ENCODE measurements at places on chromosomes 6 and 20.

GRCh38 chr6:163708466-163708865 lies 293.9 kb downstream of the QKI start:
- no peak for DNase-seq

DNA sequence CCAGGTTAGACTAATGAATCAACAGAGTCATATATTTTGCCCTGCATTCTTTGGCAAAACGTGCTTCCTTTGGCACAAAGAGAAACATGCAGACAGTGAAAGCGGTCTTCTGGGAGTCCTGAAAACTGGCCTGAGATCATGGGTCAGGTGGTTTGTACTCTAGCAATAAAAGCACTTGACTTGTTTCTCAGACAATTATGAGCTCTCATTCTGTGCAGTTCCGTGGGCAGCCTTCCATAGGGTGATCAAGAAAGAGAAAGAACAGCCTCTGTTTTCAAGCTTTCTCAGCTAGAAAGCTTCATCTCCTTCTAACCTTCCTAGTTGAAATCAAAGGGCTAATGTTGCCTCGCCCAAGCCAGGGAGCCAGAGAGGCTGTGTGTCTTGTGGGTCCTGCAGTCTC lies 62.7 kb upstream of the ISM1 start:
- no peak for DNase-seq

- no peak for DNase-seq
These were observed 155.3 kb downstream of the DHX35 start for GRCh38 chr20:39117491-39117890.

DNA sequence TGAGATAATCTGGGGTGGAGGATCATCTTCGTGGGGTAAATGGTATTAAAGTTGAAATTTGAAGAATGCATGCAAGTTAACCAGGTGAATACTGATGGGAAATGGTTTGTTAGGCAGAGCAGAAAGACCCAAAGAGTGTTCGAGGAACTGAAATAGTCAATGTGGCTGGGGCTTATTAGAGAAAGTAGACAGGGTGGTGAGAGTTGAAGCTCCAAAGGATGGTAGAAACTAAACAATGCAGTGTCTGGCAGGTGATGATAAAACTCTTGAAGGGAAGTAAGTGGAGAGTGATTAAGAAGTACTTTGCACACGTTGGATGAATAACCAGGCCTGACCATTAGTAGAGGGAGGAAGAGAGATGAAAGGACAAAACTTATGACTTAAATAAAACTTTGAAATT lies 39.8 kb upstream of the CENPW start:
- no peak for DNase-seq

GRCh38 chr6:138222901-138223546 lies 4.7 kb upstream of the PBOV1 start:
- DNase-seq = no peak

DNA sequence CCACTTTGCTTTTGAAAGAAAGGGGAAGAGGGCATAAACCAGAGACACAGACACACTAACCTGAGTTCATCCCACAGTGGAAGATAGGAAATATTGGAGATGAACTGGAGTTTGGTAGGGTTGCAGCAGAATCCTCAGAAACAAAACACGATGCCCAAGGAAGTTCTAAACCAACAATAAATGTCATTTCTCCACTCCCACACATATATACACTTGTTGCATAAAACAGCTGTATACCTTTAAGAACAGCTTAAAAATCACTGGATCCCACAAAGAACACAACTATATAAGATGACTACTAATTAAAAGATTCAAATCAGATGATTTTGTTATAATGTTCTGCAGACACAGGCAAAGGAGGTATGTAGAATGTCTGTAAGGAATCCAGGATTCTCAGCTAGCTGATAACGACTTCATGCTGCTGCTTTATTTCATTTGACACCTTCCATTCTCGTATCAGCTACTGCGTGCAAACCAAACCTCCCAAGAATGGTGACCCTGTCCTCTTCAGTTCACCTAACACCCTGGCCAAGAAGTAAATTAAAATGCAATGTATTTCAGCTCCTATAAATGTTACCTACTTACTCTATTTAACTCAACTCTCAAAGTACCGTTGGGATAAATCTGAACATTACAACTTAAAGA lies 14.3 kb downstream of the KIF13A start:
- DNase-seq = no peak

- no peak for DNase-seq
These were observed 284.1 kb upstream of the PLN start for GRCh38 chr6:118263921-118264486.

DNA sequence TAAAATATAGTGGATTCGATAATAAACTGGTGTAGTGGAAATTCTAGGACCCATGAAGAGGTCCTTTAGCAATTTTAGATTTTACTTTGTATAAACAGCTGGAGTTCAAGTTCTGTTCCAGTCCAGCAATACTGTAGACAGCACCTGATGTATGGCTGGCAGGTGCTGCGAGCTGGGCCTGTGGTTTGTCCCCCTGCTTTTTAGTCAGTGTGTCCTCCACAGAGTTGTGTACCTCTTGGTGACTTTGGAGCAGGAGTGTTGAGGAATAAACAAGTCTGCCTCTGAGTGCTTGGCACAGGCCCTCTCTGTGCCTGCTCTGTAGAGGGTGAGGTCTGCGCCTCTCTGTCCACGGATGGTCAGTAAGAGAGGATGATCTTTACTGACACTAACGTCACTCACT lies 13.8 kb downstream of the STX16 start:
- DNase-seq = no peak

- DNase-seq = no peak
These were observed 59.0 kb downstream of the PPP1R14C start for GRCh38 chr6:150201772-150202329.

- no peak for DNase-seq
These were observed 14.6 kb downstream of the KHDC1 start for GRCh38 chr6:73248192-73248903.

- DNase-seq = no peak
These were observed 162.4 kb downstream of the CD109 start for GRCh38 chr6:73858376-73858775.

- no peak for DNase-seq
These were observed 251.9 kb downstream of the EPM2A start for GRCh38 chr6:145483191-145483996.

GRCh38 chr20:58389324-58389967 lies 417 bp downstream of the VAPB start:
- no peak for DNase-seq

DNA sequence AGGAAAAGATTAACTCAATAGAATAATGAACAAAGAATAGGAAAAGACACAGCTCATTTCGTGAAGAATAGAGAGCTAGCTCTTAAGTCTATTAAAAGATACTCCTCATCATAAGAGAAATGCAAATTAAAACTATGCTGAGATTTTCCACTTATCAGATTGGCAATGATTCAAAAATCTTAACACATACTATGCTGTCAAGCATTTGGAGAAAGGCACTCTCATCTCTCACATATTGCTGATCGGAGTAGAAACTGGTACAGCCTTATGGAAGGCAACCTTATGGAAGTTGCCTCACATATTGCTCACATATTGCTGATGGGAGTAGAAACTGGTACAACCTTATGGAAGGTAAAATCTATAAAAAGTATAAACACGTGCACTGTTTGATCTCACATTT lies 21.4 kb upstream of the PLAGL1 start:
- no peak for DNase-seq

DNA sequence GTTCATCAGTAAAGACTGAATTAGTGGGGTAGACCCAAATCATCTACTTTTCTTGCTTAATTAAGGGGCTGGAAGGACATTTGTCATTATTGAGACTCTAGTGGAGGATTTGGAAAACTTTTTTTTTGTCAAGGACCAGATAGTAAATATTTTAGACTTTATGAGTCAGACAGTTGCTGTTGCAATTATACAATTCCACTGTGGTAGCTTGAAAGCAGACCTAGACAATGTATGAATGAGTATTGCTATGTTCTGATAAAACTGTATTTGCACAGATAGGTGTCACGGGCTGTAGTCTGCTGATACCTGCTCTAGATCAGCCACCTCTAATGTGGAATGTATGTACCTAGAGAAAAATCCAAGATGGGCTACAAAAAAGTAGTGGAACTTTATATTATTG lies 175.0 kb downstream of the CARMIL1 start:
- DNase-seq = no peak

- no peak for DNase-seq
These were observed 59.2 kb upstream of the FOXO3 start for GRCh38 chr6:108501559-108501958.

GRCh38 chr6:137623293-137623692 lies 129.1 kb upstream of the OLIG3 start:
- DNase-seq = no peak

DNA sequence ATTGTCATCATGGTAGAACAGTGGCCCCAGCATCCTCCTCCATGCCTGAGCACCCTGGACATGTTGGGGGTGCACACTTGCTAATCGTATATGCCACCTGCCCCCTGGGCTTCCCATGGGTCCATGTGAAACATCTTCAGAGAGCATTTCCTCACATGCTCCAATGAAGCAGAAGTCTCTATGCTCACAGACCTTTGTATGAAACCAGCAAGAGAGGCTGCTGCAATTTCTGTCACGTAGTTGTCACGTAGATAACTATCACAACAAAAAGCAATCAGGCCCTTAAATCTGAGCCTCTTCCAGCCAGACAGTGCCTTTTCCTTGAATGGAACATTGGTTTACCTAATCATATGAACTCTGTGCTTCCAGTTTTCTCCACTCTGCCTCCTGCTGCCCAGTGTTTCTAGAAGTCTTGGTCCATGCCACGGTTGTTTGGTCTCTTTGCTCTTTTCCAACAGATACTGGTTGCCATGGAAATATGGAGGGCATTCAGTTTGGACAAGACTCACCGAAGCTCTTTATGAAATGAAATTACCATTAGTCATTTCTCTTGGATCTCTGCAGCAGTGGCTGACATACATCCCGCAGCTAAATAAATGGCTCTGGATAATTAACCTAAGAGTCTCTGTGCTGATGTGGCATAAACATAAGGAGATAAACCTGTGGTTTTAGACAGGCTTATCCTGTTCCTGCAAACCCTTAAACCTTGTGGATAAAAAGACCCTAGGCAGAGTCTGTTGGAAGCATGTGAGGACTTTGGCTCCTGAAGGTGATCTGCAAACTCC lies 172.8 kb upstream of the SYNDIG1 start:
- no peak for DNase-seq

GRCh38 chr6:167855825-167856425 lies 29.2 kb downstream of the AFDN start:
- no peak for DNase-seq

GRCh38 chr6:118667988-118668387 lies 16.6 kb upstream of the CEP85L start:
- DNase-seq = no peak

- DNase-seq = no peak
These were observed 222.6 kb downstream of the SOD2 start for GRCh38 chr6:159470397-159470796.

- no peak for DNase-seq
These were observed 58.6 kb downstream of the LIN28B start for GRCh38 chr6:105015482-105015881.

- DNase-seq = no peak
These were observed 86.9 kb downstream of the COL21A1 start for GRCh38 chr6:56160489-56160888.

DNA sequence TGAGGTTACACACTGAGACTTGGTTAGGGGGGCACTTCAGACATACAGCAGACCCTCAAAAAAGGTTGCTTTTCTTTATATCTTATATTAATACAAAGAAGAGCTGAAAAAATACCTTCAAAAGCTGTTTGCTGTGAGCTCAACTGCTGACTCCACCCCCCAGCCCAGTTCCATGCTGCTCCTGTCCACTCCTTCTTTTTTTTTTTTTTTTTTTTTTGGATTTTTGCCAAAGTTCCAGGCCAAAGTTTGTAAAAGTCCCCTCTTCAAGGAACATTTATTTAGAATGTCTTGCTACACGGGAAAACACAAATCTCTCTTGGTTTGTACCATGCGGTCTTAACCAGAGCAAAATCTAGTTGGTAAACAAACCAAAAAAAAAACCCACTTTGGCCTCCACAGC lies 85.3 kb upstream of the AKAP12 start:
- no peak for DNase-seq

- DNase-seq = no peak
These were observed 42.3 kb downstream of the TMC2 start for GRCh38 chr20:2578475-2579192.

- DNase-seq = no peak
These were observed 11.0 kb downstream of the SCUBE3 start for GRCh38 chr6:35224720-35225119.

Data from activated CD4-positive, CD25-positive, alpha-beta regulatory T cell treated with anti-CD3 and anti-CD28 coated beads, Interleukin-2, amount 50 U/mL, for 16 hours (primary cell).